AG04449 (cell line): ENCODE measurements at places on chromosomes 3 and 15.

GRCh38 chr3:17775073-17775472 lies 32.6 kb upstream of the TBC1D5 start:
- no peak for DNase-seq

GRCh38 chr15:75718328-75718727 lies 5.7 kb upstream of the CSPG4 start:
- DNase-seq, result no peak

DNA sequence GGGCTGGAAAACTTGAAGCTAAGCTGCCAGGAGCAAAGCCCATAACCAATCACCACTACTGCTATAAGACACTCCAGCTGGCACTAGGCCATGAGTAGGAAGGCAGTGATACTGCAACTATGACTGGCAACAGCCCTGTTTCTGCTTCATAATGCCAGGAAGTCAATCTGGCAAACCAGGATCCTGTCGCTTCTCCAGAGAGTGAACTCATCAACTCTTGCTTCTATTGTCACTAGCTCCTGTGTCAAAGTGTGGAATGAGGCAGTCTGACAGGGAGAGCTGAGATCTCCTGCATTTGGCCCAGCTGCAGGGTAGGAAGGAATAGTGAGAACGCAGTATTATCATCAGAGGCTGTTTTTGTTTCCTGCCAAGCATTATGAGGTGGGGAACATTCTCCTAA lies 105.3 kb downstream of the CTNNB1 start:
- no peak for DNase-seq

DNA sequence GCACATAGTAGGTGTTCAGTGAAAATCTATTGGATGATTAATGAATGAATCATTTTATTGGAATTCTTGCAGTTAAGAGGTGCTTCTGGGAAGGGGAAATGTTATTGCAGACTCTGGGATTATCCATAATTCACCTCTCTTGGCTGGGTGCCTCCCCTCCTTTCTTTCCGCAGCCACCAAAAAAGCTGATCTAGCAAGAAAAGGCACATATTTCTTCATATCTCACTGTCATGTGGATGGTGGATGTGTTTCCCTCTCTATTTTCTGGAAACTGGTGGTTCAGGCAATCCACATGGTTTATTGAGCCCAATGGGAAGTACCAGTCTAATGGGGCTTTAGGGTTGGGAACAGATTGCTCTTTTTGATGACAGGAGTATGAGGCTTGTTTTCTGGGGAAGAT lies 151.1 kb upstream of the ROPN1 start:
- DNase-seq, result no peak

DNA sequence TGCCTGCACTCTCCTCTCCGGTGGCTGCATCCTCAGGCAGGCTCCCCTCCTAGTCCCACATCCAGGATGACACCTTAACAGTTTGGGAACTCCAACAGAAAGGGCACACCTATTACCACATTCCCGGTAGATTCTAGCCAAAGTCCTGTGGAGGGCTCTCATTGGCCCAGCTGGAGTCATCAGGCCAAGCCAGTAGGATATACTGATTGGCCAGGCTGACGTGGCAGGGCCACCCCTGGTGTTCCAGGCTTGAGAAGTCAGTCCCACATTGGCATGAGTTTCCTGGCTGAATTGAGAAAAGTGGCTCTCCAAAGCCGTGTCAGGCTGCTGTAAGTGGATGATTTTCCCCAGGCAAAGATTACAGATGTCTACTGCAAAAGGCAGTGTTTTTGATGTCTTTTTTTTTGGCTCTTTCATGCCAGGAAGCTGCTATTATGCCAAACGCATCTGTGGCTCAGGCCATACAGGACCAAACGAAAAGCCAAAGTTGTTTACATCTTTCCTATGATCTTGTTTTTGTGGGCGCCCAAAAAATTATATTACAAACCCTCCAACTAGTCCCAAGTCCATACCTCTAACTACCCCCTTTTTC lies 6.6 kb upstream of the BLM start:
- no peak for DNase-seq

DNA sequence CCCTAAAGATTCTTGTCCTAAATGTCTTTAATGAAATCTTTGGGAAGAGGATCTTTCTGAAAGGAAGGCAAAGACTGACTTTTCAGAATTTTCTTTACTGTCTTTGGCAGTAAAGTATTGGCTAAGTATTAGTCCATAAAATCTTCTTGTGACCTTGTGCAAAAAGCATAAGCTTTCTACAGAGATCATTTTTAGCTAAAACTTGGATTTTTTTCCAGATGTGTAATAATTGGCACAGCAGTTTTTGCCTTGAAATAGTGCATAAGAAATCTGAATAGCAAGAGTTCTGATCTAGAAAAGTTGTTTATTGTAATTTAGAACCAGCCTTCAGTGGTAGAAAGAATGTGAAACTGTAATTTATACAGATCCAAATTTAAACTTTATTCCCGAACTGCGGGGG lies 122.8 kb upstream of the CGNL1 start:
- no peak for DNase-seq

DNA sequence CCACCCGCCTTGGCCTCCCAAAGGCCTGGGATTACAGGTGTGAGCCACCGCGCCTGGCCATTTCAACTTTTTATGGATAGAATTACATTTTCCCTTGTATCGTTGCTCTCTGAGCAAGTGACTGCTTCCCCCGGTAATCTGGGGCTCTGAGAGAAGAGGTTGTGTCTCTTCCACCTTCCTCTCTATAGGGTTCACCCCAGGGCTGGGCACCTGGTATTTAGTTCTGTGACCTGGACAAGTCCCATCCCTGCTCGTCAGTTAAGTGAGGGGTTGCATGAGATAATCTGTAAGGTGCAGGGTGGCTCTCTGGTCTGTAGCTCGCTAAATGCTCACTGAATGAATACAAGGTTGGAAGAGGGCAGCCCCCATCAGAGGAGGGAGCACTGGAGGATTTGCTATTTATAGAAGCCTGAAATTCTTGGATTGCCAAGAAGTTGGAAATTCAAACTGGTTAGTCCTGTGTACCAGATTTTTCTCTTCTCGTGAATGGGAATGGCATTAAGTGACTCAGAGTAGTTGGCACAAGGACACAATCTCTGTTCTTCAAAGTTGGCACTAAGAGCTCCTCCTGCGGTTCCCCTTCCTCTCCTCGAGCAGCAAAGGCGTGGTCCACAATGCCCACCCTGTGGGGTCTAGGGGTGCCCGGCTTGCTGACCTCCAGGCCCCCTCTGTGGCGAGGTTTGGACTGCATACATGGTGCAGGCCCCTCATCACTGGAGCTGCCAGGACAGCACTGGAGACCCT lies 68.1 kb upstream of the DLG1 start:
- DNase-seq, result no peak

DNA sequence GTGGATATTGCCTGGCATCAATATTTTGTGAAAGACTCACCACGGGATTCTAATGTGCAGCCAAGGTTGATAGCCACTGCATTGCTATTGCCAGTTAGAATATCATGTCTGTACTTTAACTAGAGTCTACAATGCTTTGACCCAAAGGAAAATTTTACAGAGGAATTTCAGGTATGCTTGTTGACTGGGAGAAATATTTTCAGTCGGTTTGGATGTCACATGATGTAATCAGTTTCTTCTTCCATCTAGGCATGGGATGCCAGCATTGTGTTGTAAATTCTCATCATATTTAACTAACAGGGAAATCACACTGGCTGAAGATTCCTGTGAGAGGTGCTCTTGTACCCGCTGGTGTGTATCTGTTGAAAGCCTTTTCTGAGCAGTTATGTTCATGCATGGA lies 508.9 kb upstream of the ADAMTS9 start:
- DNase-seq, result no peak

DNA sequence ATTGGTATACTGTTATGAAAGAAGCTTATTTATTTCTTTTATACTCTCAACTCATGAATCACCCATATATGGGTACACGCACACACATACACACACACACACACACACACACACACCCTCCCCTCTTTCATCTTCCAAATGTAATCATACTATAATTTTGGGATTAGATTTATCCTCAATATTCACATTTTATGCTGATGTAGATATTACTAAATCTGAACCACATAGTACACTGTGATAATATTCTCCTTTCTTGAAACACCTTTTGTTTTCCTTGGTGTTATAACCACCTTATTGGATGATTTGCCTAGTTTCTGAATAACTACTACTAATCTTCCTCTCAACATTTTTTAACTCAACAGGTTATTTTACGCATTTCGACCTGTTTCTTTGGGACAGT lies 8.1 kb upstream of the GHSR start:
- no peak for DNase-seq

- no peak for DNase-seq
These were observed 22.7 kb downstream of the SACM1L start for GRCh38 chr3:45711931-45712330.

DNA sequence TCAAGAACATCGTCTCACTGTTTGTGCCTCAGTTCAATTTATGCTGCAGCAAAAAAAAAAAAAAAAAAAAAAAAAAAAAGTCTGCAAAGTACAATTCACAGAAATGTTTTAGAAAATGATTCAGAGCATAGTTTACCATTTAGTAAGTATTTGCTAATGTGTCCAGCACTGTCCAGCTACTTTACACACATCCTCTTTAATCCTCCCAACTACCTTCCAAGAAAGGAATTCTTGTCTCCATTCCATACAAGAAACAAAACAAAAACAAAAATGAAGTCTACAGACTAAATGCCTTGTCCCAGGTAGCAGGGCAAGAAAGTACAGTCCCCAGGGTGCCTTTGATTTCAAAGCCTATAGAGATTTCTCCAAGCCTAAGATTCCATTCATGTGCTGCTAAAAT lies 38.9 kb upstream of the SNTN start:
- peak; percentile 40 for DNase-seq

GRCh38 chr3:102460579-102460978 lies 25.8 kb downstream of the ZPLD1 start:
- DNase-seq, result no peak

DNA sequence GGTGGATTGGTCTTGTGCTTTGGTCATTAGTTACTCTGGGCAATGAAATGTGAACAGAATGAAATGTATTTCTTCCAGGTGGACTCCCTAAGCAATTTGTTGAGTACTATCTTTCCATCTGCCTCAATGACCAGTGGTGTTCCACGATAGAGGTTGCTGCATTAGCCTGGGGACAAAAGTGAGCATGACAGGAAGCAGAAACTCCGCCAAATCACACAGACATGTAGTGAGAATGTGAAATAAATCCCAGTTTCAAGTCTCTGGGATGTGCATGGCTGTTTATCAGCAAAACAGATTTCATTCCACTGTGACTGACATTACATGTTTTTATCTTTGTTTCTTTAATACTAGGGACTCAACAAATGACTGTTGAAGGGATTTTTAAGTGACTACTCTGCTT lies 63.3 kb upstream of the DCBLD2 start:
- DNase-seq, result no peak

DNA sequence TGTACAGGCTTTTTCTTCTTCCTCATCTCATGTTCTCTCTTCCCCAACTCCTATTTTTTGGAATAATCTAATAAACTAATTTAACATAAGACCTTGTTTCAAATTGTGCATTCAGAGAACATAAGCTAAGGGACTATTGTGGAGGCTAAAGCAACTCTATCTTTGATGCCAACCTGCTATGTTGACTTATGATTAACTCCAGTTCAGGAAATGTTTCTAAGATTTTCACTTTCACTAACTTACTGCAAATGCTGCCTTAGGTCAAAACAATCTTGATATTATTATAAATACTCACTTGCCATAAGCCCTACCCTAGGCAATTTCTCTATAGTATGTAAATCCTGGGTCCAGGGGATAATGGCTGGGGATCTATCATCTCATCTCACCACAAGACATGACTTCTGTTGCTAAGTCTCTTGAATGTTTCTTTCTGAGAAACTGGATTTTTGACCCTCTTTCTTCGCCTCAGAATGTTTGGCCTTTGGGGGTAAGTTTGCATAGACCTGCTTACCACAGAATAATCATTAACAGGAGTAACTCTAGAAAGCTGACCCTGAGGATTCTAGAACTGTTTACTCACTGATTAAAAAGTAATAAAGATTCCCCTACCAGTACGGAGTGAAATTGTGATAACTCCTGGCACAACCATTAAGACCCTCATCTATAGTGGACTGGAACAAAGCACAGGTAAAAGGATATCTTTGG lies 768.1 kb downstream of the GBE1 start:
- no peak for DNase-seq

DNA sequence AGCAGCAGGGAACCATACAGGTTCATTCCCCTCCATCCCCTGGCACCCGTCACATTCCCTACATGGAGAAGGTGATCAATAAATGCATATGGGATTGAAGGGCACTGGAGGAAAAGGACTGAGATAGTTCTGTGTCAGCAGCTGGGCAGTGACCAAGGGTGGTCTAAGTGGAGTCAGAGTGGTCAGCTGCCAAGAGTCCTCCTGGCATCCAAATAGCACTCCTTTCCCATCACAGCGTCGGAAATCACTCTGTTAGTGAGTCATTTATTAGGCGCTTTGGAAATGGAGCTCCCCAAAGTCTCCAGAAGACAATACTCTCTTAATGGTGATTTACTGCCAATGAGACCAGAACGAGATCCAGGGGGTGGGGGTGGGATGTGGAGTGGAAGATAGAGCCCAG lies 6.8 kb upstream of the TRH start:
- DNase-seq, result no peak

GRCh38 chr15:36591536-36592411 lies 12.3 kb downstream of the CDIN1 start:
- DNase-seq, result no peak

GRCh38 chr3:127665165-127665564 lies 7.6 kb upstream of the ABTB1 start:
- no peak for DNase-seq

GRCh38 chr3:108024146-108024850 lies 66.5 kb downstream of the CD47 start:
- no peak for DNase-seq

DNA sequence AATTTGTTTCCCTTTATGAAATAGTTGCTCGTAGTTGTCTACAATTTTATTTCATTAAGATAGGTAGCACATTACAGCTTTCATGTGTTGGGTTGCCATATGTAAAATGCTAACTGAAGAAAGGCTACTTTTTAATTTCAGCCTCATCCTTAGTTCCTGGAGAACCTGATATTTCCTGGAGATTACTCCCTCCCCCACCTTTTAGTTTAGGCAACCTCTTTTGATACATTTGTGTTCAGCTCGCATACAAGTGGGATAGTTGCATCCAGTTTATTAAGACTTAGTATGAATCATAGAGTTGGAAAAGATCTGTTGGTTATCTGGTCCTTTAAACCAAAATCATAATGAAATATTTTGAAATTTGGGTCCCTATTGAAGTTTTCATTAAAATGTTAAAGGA lies 6.0 kb downstream of the SETD5 start:
- DNase-seq, result no peak

GRCh38 chr3:57575966-57576626 lies 20.0 kb downstream of the PDE12 start:
- no peak for DNase-seq

- DNase-seq, result no peak
These were observed 51.7 kb upstream of the ICE2 start for GRCh38 chr15:60530653-60531052.
